ENCODE measurements at places on chromosomes 5 and 9.

GRCh38 chr9:21710548-21711191 is 91.8 kb upstream of the MTAP start:
- DNase-seq: no peak

DNA sequence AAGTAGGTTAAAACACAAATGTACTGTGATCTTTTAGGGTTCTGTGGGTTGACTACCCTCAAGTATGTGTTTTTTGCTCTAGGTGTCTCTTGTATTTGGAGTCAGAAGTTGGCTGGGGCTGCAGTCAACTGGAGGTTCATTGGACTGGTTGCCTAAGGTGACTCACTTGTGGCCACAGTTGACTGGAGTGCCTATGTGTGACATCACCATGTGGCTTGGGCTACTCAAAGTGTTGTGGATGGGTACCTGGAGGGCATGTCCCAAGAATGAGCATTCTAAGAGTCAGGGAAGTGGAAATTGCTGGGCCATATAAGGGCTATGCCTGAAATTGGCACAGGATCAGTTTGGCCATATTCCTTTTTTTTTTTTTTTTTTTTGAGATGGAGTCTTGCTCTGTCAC is 27.4 kb downstream of the SNX30 start:
- DNase-seq: no peak

GRCh38 chr5:95619514-95620029 is 315 bp upstream of the GPR150 start:
- DNase-seq: no peak

DNA sequence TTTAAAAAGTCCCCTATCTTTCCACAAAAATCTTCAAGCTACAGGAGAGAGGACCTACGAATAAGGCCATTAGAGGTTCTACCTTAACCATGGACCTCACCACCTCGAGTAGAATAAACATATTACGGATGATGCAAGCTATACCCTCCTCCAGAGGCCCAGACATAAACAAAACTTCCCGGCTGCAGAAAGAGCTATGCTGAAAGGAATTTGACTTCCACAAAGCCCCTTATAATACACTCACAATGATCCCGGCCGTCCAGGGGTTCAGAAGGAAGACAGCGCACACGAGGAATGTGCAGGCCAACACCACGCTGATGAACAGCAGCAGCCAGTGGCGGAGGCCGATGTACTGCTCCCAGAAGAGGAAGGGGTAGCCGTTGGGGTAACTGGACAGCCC is 59.0 kb downstream of the PTCH1 start:
- no peak for DNase-seq

DNA sequence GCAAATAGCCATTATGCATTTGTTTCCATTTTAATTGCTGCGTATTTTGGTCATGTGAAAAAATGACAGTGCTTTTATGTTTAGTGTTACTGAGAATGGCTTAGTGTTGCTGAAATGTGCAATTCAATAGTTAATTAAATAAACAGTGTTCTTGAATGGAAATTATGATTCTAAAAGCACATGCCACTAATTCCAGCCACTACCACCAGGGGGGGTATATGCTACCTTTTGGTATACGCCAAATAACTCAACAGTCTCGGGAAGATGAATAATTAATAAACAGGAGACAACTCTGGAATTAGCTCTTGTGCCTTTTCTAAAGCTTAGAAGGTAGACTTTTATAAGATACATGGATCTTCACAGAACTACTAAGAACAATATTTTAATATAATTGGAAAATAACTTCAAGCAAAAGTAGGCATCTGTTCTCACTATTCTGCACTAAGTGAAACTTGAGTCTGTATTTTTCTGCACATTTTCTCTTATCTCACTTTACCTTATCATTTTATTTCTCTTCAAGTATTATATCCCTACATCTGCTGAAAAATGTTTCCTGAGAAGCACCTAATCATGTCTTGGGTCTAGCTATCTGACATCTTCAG is 83.5 kb upstream of the MINAR2 start:
- DNase-seq: no peak

GRCh38 chr9:113480612-113481011 is 17.1 kb downstream of the RGS3 start:
- DNase-seq: no peak

DNA sequence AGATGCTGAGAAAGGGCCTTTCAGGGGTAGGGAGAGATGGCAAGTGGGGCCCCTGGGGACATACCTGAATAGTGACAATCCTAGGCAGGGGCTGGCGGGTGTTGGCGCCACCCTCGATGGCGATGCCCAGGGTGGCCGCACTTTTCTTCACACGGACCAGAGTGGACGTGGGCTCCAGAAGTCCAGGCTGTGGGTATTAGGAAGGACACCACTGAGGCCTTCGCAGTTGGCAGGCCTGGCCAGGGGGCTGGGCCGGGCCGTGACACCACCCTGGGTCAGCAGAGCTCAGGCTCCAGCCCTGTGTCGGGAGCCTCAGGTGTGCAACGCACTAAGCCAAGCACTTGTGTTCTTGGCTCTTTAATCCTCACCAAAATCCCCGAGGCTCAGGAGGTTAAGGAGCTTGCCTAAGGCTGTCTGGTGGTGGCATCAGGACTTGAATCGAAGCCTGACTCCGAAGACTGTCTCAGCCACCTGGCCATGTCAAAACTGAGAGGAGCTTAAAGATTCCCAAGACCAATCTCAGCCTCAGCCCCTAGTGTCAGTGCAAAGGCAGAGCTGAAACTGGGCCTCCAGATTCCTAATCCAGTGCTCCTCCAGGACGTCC is 15.5 kb upstream of the AKNA start:
- no peak for DNase-seq
